ENCODE measurements at places on chromosomes 2 and 18.

- DNase-seq, result no peak
These were observed 350.2 kb upstream of the SALL3 start for GRCh38 chr18:78629426-78629825.

DNA sequence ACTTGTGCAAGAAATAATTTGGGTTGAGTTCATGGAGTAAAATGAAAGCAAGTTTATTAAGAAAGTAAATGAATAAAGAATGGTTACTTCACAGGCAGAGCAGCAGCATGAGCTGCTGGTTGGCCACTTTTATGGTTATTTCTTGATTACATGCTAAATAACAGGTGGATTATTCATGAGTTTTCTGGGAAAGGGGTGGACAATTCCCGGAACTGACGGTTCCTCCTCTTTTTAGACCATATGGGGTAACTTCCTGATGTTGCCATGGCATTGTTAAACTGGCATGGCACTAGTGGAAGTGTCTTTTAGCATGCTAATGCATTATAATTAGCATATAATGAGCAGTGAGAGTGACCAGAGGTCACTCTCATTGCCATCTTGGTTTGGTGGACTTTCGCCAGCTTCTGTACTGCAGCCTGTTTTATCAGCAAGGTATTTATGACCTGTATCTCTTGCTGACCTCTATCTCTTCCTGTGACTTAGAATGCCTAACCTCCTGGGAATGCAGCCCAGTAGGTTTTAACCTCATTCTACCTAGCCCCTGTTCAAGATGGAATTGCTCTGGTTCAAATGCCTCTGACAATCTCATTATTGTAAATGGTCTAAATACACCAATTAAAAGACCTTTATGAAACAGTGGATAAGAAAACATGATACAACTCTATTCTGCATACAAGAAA, 114.1 kb upstream of the FIGN start:
- no peak for DNase-seq

GRCh38 chr2:20571231-20571630, 79.7 kb downstream of the HS1BP3 start:
- peak; percentile 88 for DNase-seq

GRCh38 chr2:240402566-240403272, 32.7 kb upstream of the GPC1 start:
- no peak for DNase-seq

DNA sequence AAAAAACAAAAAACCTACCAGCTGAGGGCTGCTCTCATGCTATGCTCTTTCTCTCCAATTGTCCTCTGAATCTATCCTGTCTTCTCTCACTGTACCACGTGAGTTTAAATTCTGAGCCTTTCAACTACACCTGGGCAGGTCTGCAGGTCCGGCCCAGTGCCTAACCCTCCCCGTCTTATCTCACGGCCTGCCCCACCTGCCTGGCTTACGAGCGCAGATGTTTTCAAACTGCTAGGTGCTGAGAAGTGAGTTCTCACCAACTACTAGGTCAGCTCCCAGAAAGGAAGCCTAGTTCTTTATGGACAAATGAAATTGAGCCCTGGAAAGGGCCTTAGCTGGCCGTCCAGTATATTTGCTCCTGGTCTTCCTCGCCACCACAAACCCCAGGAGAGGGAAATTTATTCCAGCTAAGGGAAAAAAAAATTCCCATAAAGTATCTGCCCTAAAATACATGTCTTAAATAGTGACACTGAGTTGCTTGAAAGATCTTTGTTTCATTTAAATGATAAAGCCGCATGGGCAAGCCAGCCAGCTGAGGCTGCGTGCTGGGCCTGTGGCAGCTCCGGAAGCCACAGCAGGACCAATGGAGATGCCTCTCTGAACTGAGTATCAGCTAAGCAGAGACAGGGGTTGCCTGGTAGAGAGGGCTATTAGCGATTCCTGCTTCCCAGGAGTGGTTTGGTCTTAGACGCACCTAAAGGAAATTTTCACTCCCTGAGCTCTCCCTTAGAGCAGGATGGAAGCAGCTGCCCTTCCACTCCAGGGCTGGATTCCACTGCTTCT, 92.5 kb upstream of the NCK2 start:
- peak; percentile 41 for DNase-seq

DNA sequence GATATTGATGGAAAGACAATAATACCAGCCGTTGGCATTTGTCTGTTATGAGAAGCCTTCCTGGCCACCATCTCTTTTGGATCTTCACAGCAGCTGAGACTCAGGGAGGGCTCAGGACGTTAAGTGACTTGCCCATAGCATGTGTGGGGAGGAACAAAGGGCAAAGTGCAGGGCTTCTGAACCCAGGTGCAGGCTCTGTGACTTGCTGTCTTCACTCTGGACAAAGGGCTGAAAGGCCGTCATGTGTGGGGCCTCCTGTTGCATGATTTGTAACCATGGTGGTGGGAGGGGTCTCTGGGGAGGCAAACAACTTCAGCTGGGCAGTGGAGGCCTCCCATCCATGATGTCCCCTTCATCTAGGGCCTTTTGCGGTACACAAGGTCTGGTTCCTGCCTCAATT, 65.5 kb upstream of the SIX2 start:
- no peak for DNase-seq

DNA sequence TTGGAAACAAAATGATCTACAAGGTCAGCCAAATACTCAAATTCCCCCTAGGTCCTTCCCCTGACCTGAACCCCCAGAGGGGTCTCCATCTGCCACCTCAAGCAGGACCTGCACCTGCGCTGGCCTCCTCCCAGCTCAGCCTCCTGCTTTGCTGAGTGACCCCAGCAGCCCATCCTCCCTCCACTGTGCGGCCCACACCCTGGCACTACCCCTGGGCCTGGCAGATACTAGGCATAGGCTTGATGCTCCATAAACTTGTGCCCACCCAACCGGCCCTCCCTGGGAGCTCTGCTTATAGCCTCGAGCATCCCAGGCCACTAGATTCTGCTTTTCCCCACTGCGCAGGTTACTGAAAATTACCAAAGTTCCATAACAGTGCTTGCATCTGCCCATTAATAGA, 156.2 kb downstream of the HDAC4 start:
- DNase-seq, result no peak
